ENCODE measurements at places on chromosomes 12 and 14. TPM values are rescaled to one million over a fixed set of nuclear protein-coding genes. Genes with fewer than 3 reads are reported as not detected.

OVCH1 gene
- not detected for total RNA-seq

GRIN2B gene
- not detected for total RNA-seq

DDIT3 gene
- 32.2 TPM for total RNA-seq

PAPLN gene
- 0.21 TPM for total RNA-seq

VTI1B gene
- 58.3 TPM for total RNA-seq

TSPAN8 gene
- not detected for total RNA-seq

GPRC5D gene
- total RNA-seq: not detected

TULP3 gene
- 5.9 TPM for total RNA-seq

ZFC3H1 gene
- total RNA-seq: 71.5 TPM

SLC8A3 gene
- total RNA-seq: 0.57 TPM

IFT81 gene
- total RNA-seq: 3.5 TPM

MYH6 gene
- 0.16 TPM for total RNA-seq

ELK3 gene
- 17.0 TPM for total RNA-seq

CELA1 gene
- total RNA-seq: 0.18 TPM

CCDC177 gene
- not detected for total RNA-seq

PMEL gene
- 1.2 TPM for total RNA-seq

CDK17 gene
- total RNA-seq: 39.4 TPM

KRT74 gene
- total RNA-seq: not detected

TROAP gene
- 84.3 TPM for total RNA-seq

BHLHE41 gene
- total RNA-seq: not detected

MSI1 gene
- 1.3 TPM for total RNA-seq

HHIPL1 gene
- not detected for total RNA-seq

HRK gene
- not detected for total RNA-seq

DEPDC4 gene
- total RNA-seq: 2.9 TPM

POTEG gene
- not detected for total RNA-seq

LTB4R2 gene
- total RNA-seq: 7.5 TPM

ARHGEF40 gene
- 0.05 TPM for total RNA-seq

OAS1 gene
- total RNA-seq: 50.5 TPM

ITGA7 gene
- total RNA-seq: 5.5 TPM

SAMD15 gene
- 0.25 TPM for total RNA-seq

Measured in activated CD4-positive, alpha-beta T cell treated with anti-CD3 and anti-CD28 coated beads for 36 hours (primary cell).